ENCODE measurements at places on chromosomes 16 and 17. TPM values are rescaled to one million over a fixed set of nuclear protein-coding genes. Genes with fewer than 3 reads are reported as not detected.

DNA sequence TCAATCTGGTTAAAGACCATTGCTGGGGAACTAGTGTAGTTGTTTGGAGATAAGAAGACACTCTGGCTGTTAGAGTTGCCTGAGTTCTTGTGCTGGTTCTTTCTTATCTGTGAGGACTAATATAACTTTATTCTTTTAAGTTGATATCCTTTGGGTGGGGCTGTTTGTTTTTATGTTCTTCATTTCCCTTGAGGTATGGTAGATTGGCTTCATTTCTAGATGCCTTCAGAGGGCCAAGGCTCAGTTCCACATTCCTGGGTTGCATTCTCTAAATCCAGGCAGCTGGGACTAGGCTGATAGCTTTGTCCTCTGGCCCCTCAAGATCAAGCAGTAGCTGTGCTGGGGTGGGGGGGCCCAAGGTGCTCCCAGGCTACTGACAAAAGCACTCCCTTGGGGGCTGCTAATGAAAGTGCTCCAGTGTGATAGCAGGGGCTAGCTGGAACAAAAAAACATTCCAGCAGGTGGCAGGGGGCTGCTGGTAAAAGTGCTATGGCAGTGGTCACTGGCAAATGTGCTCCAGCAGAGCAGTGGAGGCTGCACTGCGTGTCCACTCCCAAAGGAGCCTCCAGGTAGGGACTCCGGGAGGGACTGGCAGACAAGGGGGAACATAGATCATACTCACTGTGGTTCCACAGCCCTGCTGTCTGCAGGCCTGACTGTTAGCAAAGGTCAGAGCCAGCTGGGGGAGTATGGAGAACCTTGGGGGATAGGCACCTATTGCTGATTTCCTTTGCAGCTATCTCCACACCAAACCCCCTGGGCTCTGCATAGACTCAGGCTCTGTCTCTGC is 45.9 kb upstream of the KCNJ16 start:
- DNase-seq: no peak

ZNF423 gene
- polyA plus RNA-seq: 30.5 TPM

GRCh38 chr17:42647778-42648177 is 11.3 kb upstream of the TUBG2 start:
- no peak for DNase-seq

HSPB9 gene
- polyA plus RNA-seq: 0.50 TPM

- no peak for DNase-seq
Observed at GRCh38 chr16:15644267-15644961, 1.5 kb upstream of the MARF1 start.
